Endodermal cell (in vitro differentiated cells): ENCODE measurements at places on chromosomes 1 and 21. TPM values are rescaled to one million over a fixed set of nuclear protein-coding genes. Genes with fewer than 3 reads are reported as not detected.

EFNA3 gene
- total RNA-seq, result 3.1 and 3.6 TPM in 2 replicates

RPTN gene
- not detected in 2 replicates for total RNA-seq

IQCC gene
- total RNA-seq, result 4.7 and 5.3 TPM in 2 replicates

KLF17 gene
- not detected in 3 replicates for total RNA-seq

AMPD1 gene
- not detected in 2 replicates for total RNA-seq

CDC42SE1 gene
- 69.8 and 72.4 TPM in 2 replicates for total RNA-seq

NUP133 gene
- total RNA-seq, result 62.7 and 68.4 TPM in 2 replicates

ANGPTL3 gene
- not detected in 3 replicates for total RNA-seq

HTR6 gene
- 0.18 and 0.31 TPM in 2 replicates for total RNA-seq

PCSK9 gene
- 26.1 to 57.0 TPM (median 28.2 TPM) in 3 replicates for total RNA-seq

AK5 gene
- 1.9 to 2.8 TPM (median 2.0 TPM) in 3 replicates for total RNA-seq

NMNAT2 gene
- total RNA-seq, result 5.1 and 5.9 TPM in 2 replicates

COL6A1 gene
- total RNA-seq, result 232 to 456 TPM (median 244 TPM) in 3 replicates

CFAP107 gene
- total RNA-seq, result not detected in 3 replicates

NUF2 gene
- total RNA-seq, result 28.5 and 28.8 TPM in 2 replicates

PTAFR gene
- total RNA-seq, result 0.49 to 0.61 TPM (median 0.58 TPM) in 3 replicates

MYOM3 gene
- total RNA-seq, result 0.09 and 0.11 TPM in 2 replicates

ADGRL2 gene
- 58.7 to 66.8 TPM (median 61.6 TPM) in 3 replicates for total RNA-seq

PTPRU gene
- total RNA-seq, result 73.0 to 83.6 TPM (median 73.1 TPM) in 3 replicates

USH2A gene
- total RNA-seq, result 3.1 and 3.2 TPM in 2 replicates

KIF17 gene
- total RNA-seq, result 4.2 and 4.3 TPM in 2 replicates

SSX2IP gene
- total RNA-seq, result 16.3 to 21.8 TPM (median 20.6 TPM) in 3 replicates

ATP1A4 gene
- total RNA-seq, result 0.55 and 0.66 TPM in 2 replicates

TRIM67 gene
- total RNA-seq, result 0.04 and 0.05 TPM in 2 replicates

RCSD1 gene
- total RNA-seq, result 0.29 to 0.38 TPM (median 0.38 TPM) in 3 replicates

INSRR gene
- 0.07 TPM in 1 of 2 replicates, not detected in the other for total RNA-seq

APOBEC4 gene
- not detected in 3 replicates for total RNA-seq

CYP2J2 gene
- total RNA-seq, result 0.25 and 0.37 TPM in 2 replicates

AIRE gene
- 2.6 and 2.7 TPM in 2 replicates for total RNA-seq

ZNF695 gene
- 16.4 and 17.8 TPM in 2 replicates for total RNA-seq

HECTD3 gene
- total RNA-seq, result 43.7 and 45.8 TPM in 2 replicates

GPATCH2 gene
- total RNA-seq, result 18.6 and 21.2 TPM in 2 replicates

SYT14 gene
- 2.9 to 8.7 TPM (median 6.2 TPM) in 3 replicates for total RNA-seq

GPR37L1 gene
- 0.28 TPM in 1 of 3 replicates, not detected in the others for total RNA-seq
